Stimulated activated memory B cell treated with anti-CD40 and anti-IgM and Interleukin-4, amounts not matched to agents 10 μg/mL and 1 μg/mL and 100 μg/mL, for 72 hours (primary cell): ENCODE measurements at places on chromosomes 6 and 20.

- ATAC-seq, result peak; percentile 93
Observed at GRCh38 chr6:32439602-32440214, at the start of gene HLA-DRA. TSS of gene HLA-DRA (plus strand) at chr6:32439887. CDS start at chr6:32439951, 64 bp downstream.

- ATAC-seq, result no peak
Observed at GRCh38 chr6:36430351-36430750, 12.3 kb downstream of the PXT1 start.

DNA sequence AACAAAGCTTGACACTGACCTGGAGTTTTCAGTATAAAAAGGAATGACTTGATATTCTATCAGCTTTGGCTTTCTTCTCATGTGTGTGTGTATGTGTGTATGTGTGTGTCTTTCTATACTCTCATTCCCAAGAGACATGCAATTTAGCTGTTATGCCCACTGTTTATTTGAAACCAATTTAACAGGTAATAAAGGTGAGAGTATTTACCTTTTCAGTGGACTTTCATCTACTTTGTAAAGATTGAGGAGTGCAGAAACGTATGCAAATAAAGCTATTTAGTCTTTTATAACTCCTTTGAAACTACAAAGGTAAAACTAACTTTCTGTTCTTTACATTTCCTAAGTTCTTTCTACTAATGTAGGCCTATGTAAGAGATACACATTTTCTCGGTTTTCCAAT, 103.5 kb upstream of the HS3ST5 start:
- no peak for ATAC-seq

GRCh38 chr6:145875496-145876211, 61.1 kb upstream of the FBXO30 start:
- no peak for ATAC-seq

DNA sequence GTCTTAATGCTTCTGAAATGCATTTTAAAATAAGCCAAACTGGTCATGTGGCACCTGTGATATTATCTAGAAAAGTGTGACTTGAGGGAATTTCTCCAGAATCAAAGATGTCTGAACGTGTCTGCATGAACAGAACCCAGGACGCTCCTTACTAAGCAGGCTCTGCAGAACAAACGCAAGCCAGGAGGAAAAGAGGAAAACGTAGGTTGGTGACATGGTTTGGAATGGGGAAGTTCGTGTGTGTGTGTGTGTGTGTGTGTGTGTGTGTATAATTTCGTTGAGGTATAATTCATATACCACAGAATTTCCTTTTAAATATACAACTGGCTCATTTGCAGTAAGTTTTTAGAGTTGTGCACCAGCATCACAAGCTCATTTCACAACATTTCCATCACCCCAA, 200.5 kb upstream of the FOXQ1 start:
- ATAC-seq, result no peak

DNA sequence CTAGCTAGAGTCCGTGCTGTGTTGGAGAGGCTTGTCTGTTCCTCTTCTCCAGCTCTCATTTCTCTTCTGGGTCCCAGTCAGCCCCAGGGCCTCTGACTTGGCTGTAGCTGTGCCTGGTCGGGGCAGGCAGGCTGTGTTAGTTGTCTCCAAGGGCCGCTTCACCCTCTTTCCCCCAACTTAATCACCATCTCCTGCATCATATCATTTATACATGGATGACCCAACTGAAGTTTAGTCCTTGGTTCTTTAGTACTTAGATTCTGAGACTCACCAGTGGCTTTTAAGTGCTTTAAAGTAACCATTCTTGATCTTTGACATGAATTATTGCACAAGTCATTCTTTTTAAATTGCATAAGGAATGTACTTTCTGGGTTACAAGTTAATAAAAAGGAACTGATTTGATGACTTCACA, 127.3 kb downstream of the RTN4IP1 start:
- ATAC-seq, result no peak

DNA sequence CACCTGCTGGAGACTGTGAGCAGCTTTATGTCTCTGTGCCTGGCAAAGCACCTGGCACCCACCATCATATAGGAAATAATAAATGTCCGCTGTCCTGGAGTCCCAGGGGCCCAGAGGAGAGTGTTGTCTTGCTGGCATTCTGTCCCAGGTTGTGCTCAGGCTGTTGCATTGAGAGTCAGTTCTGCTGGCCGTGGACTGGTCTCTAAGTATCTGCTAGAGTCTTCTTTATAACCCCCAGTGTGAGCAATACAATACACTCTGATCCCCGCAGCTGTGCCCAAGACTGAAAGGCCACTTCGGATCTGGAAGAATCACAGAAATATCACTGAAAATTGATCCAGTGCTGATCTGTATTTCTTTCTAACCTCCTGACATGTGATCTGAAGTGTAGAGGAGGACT, 38.3 kb upstream of the HINT3 start:
- no peak for ATAC-seq

DNA sequence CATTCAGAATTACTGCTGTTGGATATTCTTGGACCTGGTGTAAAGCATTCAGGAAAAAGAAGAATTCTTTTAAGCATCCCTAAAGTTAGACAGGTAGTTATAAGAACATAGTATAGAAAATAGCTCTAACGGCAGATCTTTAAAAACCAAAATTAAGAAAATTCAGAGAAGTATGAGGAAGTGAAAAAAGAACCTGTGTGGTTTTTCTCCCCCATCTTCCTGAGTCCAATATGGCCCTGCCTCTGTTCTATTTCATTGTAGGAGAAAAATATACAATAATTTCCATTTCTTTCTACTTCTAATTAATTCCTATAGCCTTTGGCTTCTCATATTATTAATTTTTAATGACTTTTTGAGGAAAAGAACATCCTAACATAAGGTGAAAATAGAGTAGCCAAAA, 47.1 kb downstream of the FHL5 start:
- ATAC-seq, result peak; percentile 51

DNA sequence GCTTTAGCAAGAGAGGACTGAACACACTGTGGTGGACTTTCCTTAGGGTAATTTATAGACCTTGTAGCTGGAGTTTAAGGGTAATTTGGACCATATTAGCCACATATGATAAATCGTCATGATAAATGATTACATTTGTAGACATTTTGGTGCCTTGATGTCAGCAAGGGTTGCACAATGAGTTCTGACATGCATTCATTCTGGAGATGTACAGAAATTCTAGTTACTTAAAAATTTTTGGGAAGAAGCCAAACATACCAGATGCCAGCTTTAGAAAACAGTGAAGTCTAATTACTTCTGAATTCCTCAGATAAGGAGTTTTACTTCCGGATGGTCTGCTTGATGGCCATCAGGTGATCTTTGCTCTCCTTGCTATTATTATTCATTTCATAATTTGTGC, 653.1 kb downstream of the TBC1D32 start:
- ATAC-seq, result no peak

- no peak for ATAC-seq
Observed at GRCh38 chr6:169629256-169629655, 72.6 kb downstream of the WDR27 start.

DNA sequence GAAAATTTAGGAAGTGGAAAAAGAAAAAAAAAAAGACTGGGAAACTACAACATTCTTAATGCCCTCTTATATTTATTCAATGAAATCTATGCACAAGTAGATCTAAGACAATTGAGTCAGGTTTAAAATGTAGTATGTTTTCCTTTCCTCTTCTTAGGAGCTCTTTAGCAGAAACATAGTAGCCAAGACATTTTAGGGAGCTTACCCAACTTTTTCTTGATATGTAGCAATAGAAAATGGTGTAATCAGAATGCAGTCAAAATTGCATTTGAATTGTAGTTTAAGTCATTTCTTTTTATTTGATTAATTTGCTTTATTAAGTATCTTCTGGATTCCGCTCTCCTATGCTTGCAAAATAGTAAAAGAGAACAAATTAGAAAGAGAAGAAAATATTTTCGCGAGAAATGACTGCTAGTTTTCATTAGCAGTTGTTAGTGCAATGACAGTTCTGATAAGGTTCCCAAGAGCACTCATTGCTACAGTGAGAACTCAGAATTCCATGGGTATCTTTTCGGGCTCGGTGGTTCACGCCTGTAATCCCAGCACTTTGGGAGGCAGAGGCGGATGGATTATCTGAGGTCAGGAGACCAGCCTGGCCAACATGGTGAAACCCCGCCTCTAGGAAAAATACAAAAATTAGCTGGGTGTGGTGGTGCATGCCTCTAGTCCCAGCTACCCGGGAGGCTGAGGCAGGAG, 52.2 kb downstream of the JARID2 start:
- ATAC-seq, result no peak

DNA sequence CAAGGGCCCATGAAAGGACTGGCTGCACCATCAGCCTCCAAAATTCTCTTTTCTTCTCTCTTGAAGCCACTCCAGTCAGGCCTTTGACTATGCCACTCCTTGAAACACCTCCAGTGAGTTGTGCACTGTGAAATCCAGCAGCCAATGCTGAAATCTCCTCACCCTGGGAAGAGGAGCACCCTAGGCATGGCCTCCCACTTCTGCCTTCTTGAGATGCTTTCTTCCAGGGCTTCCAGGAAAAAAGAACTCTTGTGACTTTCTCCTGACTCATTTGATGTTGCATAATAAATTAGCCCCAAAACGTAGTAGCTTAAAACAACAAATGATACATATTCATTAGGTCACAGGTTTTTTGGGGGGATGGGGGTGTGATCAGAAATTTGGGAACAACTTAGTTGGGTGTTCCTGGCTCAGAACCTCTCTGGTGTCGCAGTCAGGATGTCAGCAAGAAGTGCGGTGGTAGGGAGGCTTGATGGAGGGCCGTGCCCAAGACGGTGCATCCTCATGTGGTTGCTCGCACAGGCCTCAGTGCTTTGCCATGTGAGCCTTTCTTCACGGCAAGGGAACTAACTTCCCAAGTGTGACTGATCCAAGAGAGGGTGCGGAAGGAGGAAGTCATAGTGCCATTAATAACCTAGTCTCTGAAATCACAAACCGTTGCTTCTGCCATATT, 12.1 kb downstream of the NCR2 start:
- ATAC-seq, result no peak

DNA sequence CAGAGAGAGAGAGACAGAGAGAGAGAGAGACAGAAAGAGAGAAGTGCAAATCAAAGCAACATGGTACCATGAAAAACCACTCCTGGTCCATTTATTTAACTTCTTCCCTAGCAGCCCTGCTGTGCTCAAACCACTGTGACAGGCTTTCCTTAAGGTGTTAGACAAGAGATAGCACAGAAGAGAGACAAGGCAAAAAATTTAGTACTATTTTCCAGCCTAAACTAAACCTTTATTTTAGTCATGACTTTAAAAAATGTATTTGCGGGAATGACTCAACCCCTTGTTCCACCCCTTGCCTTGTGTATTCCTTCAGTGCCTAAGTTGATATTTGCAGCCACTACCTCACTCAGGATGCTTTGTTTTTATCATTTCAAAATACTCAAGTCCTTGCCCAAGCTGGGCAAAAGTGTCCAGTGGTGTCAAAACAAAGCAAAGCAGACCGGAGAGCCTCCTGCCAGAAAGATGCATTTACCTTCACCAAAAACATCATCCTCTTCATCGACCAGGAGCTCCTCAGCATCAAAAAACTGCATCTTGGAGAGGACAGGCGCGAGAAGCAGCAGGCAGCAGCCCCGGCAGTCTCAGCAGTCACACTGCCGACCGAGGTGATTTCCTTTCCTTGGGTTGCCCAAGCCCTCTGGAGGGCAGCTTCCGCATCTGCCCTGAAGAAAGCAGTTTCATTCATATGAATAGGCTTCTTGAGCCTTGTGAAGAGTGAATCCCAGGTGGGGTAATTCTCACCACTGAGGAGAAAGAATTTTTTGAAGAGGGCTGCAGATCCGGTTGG, at the start of gene RIPOR2:
Gene RIPOR2, minus strand, starts transcription at position 595 of the 787 bp plus-strand sequence. Its CDS starts 62 bp downstream, at position 533.
- peak; percentile 78 for ATAC-seq

- ATAC-seq, result peak; percentile 41
Observed at GRCh38 chr6:14241255-14242070, 123.9 kb downstream of the CD83 start.

DNA sequence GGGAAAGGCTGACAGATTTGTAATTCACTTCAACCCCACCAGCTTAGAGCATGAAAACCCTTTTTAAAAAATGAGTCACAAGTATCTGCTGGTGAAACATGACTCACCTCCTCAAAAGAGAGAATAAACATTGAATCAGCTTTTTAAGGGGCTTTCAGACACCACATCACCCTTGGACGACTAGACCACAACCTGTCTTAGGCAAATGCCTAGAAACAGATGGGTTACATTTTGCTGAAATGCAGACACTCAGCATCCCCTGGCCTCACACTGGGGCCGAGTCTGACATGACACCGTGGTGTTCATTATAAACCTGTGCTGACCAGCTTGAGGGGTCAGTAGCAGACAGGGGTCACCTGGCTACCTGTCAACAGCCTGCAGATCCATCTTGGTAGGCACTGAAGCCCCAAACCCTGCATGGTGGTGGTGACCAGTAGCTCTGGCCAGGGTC, 175.3 kb upstream of the CST7 start:
- ATAC-seq, result no peak

DNA sequence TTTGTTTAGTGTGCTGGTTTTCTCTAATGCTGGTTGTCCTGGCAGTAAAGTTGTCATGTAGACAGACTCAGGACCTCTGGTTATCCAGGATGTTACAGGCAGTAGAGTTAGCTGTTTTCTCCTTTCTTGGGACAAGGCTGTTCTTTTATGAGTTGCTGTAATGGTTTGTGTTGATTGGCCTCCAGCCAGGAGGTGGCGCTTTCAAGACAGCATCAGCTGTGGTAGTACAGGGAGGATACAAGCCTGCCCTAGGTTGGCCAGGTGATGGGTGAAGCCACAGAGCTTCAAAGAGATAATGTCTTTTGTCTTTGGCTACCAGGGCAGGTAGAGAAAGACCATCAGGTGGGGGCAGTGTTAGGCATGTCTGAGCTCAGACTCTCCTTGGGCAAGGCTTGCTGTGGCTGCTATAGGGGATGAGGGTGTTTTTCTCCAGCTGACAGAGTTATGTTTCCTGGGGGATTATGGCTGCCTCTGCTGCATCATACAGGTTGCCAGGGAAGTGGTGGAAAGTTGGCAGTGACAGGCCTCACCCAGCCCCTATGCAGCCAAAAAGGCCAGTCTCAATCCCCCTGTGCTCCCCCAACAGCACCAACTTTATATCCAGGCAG, 127.2 kb upstream of the TAB2 start:
- ATAC-seq, result peak; percentile 76

DNA sequence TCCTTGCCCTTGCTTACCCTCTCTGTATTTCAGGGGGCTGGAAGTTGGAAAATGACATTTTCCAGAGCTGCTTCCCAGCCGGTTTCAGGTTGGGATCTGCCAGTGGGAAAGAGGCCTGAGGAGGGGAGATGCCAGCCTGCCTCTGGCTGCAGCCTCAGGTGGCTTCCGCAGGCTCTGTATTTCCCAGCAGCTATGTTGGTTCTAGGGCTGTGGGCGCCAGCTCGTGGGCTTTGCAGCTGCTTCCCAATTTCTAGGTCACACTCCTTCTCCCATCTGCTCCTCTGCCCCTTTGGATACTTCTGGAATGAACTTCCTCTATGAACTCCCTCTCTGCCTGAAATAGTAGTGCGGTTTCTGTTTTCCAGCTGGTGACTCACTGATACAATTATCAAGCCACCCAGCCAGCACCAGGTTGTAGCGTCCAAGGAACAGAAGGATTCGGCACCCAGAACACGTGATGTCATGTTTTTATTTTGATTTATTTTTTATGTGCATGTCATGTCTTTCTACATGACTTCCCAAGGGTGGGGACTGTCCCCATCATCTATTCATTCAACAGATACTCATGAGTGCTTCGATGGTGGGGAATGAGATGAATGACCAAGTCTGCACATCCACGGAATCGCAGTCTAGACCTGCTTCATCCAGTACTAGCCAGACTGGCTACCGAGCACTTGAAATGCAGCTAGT, 38.0 kb downstream of the TGM2 start:
- no peak for ATAC-seq

- no peak for ATAC-seq
Observed at GRCh38 chr6:119308991-119309657, 40.4 kb downstream of the MAN1A1 start.
